ENCODE measurements at places on chromosomes 11 and 22. TPM values are rescaled to one million over a fixed set of nuclear protein-coding genes. Genes with fewer than 3 reads are reported as not detected.
A peak's percentile ranks its signal among the peaks of the same experiment; 100 is the strongest.

ARSA gene
- 36.3 TPM for total RNA-seq

ISX gene
- under 0.01 TPM for total RNA-seq

GRCh38 chr11:80694385-80694784 is 1253.6 kb upstream of the TENM4 start:
- no peak for DNase-seq

- DNase-seq = no peak
These were observed 150.7 kb downstream of the BLID start for GRCh38 chr11:121965330-121965729.

DNA sequence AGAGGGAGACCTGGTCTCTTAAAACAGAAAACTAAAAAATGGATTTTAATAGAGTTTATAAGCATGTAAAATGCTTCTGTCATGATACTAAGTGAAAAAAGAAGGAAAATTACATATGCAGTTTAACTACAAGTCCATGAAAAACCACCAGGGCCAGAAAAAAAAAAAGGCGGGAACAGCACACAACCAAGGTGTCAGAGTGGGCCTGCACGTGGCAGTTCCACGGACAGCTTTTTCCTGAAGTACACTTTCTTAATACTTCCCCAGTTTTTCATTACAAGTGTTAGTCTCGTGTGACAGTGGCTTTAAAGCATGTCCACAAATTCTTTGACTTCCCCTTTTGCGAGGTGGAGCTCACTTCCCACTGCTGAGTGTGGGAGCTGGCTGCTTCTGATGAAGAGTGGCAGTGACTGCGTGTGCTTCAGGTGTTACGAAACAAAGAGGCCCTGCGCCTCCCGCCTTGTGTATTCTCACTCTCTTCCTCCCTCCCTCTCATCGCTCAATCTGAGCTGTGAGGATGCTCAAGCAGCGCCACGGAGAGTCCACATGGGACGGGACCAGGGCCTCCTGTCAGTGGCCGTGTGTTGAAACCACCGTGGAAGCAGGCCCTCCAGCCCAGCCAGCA is 16.4 kb downstream of the PPM1F start:
- DNase-seq = no peak

GRCh38 chr22:19983741-19984140 is 32.9 kb downstream of the ARVCF start:
- no peak for DNase-seq

DNA sequence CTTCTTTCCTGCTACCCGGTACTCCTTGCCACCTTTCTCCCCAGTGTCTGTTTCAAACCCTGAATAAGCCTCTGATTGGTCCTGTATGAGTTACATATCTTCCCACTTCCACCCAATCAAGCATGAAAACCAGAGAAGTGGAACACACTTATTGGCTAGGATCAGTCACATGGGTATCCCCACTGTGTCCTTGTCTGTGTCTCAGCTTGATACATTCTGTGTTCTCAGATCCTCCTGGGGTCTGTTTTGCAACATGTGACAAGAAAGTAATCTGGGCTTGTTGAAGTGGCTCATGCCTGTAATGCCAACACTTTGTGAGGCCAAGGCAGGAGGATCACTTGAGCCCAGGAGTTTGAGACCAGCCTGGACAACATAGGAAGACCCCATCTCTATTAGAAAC is 23.9 kb downstream of the MCHR1 start:
- no peak for DNase-seq

DNA sequence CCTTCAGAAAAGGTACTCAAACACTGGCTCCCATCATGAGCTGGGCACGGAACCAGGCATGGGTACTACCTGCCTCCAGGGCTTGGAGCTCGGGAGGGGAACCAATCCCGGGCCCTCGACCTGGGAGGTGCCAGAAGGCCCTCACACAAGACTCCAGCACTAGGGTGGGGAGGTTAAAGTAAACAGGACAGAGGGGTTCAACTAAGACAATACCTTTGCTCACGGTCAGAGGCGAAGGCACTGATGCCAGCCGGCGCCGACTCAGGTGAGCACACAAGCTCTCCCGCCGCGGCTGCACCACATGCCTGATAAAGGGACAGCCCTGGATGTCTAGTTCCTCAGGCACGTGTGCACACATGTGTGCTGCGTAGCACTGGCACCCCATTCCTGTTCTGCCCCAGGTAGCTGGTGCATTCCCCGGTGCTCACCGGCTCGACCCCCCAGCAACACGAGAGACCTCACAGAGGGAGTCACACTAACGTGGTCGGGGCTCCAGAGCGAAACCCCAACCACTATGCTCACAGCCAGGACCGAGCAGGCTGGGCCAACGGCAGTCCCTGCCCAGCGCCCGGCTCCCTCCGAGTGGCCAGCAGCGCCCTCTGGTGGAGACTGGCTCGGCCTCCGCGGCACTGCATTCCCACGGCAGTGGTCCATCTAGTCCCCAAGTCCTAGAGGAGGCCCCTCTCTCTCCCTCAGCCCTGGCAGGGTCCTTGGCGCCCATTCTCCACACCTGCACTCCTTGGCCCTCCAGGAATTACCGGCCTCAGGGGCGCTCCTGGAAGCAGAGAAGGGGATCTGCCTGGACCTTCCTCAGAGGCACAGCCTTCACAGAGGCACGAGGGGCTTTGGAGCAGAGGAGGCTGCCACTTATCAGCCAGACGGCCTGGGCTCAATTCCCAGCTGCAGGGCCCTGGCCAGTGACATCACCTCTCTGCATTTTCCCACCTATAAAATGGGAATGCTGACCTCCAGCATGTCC is 28.8 kb upstream of the MOB2 start:
- DNase-seq = peak; percentile 43

Measured in breast epithelium (tissue), 4 donors.